ENCODE measurements at places on chromosomes 12 and 14.

DNA sequence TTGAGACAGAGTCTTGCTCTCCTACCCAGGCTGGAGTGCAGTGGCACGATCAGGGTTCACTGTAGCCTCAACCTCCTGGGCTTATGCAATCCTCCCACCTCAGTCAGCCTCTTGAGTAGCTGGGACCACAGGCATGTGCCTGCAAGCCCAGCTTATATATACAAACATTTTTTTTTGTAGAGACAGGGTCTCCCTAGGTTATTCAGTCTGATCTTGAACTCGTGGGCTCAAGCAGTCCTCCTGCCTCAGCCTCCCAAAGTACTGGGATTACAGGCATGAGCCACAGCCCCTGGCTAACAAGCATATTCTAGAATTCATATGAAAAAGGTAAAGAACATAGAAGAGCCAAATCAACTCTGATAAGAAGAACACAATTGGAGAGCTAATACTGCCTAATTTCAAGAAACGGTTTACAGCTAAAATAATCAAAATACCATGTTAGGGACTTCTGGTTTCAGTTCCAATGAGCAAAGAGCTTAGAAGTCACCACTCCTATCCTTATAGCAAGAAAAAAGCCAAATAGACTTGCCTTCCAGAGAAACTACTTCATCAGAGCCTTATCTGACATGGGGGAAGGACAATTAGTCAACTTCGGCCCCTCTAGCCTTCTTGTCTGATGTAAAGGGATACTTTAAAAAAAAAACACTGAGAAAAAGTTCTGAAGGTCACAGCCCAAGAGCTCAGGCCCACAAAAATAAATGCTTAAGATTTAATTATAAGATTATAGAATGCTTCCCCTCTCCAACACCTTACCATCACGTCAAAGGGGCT is 37.6 kb downstream of the TMEM116 start:
- no peak for DNase-seq

GRCh38 chr12:130559806-130560205 is 156.3 kb downstream of the RIMBP2 start:
- DNase-seq = no peak

GRCh38 chr12:123120452-123121166 is 30.3 kb downstream of the PITPNM2 start:
- no peak for DNase-seq

- DNase-seq = peak; percentile 54
Observed at GRCh38 chr14:87869619-87870583, 123.1 kb downstream of the GALC start.

DNA sequence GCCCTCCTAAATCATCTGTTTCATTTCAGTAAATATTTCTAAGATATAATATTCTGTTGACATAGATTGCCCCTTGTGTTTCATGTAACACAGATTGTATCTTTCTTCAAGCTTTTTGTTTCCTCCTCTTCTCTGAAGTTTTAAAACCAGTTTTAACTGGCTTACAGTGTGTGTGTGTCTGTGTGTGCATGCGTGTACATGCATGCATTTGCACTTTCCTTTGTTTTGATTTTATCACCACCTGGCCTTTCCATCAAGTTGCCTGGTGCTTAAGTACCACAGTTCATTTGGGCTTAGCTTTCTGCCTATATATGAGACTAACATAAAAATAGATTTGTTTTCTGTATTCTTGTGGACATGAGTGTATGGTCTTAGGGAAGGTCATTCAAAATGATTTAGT is 31.9 kb downstream of the ETNK1 start:
- DNase-seq = no peak

DNA sequence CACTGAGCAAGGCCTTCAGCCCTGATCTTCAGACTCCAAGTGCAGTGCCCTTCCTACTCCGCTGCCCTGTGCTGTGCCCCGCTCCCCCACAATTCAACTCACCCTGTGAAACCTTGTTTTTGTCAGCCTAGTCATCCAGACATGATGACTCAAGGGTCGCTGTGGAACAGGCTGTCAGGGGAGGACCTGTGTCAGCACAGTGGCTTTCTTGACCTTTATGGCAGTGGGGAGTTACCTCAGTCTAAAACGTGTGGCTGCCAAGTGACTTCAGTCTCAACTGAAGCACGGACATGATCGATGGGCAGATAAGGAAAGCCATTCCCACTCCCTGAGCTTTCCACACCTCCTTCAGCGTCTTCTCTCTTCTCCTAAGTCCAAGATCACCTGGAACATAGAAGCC is 16.3 kb upstream of the FLVCR2 start:
- no peak for DNase-seq

GRCh38 chr12:128542844-128543243 is 275.9 kb downstream of the TMEM132C start:
- DNase-seq = no peak

DNA sequence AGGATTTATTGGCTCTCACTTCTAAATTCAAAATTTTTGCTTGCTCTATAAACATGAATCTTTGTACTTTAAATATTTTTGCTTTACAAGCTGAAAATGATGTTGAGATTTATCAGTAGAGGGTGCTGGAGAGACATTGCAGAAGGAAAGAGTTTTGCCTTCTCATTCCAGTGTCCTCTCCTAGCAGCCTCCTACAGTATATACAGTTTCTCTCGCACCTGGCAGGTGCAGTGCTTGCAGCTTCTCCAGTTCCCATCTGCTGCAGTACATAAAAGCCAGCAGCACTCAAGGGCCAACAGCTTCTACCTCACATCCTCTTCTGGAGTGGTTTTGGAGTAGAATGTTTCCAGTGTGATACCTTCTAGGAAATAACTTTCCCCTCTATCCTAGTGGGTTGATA is 601.8 kb upstream of the ATXN7L3B start:
- DNase-seq = no peak

- no peak for DNase-seq
Observed at GRCh38 chr12:50251619-50252252, 31.6 kb downstream of the LIMA1 start.

- DNase-seq = no peak
Observed at GRCh38 chr12:67091678-67092077, 177.5 kb upstream of the CAND1 start.

GRCh38 chr12:80217011-80217535 is 117.7 kb downstream of the OTOGL start:
- no peak for DNase-seq

DNA sequence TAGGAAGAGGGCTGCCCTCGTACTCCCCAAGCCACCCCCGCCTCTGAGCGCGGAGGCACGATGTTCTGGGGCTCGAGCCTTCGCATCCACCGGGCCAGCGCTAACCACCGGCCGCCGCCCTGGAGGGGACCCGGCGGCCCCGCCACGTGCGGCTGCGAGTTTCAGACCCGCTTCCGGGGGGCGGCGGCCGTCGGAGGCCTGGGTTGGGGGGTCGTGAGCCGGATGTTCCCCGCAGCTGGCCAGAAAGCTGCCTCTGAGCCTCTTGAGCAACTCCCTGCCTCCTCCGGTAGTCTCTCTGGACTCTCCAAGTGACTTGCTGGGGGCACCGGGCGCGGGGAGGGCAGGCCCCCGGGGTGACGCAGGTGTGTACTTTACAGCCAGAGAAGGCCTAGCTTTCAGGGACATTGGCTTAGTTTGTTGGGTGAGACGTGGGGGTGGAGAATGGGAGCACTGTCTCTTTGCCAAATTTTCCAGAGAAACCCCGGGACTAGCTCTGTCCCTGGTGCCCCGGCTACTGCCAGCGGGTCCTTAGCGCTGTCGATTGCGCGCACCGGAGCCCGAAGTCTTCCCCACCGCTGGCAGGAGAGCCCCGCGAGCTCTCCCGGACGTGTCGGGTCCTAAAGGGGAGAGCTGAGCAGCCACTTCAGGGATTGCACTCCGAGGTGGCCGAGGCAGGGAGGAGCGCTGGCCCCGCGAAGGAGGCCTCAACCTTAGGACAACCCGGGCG is 15.6 kb downstream of the OTX2 start:
- no peak for DNase-seq

- no peak for DNase-seq
Observed at GRCh38 chr12:64457032-64457431, 5.1 kb downstream of the TBK1 start.

DNA sequence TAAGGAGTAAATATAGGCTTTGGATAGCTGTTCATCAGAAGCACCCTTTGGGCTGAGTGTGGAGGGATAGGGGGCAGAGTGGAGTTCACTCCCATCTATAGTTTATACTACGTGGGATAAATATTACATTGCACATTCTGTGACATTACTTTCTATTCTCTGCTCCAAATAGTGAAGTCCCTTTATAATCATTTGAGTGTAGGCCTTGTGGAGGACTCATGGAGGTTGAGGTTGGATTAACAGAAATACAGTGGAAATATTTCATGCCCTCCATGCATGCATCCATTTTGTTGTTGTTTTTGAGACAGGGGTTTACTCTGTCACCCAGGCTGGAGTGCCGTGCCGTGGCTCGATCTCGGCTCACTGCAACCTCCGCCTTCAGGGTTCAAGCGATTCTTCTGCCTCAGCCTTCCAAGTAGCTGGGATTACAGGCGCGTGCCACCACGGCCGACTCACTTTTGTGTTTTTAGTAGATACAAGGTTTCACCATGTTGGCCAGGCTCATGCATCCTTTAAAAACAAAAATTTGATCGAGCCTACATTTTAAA is 1.4 kb downstream of the CHPT1 start:
- no peak for DNase-seq

DNA sequence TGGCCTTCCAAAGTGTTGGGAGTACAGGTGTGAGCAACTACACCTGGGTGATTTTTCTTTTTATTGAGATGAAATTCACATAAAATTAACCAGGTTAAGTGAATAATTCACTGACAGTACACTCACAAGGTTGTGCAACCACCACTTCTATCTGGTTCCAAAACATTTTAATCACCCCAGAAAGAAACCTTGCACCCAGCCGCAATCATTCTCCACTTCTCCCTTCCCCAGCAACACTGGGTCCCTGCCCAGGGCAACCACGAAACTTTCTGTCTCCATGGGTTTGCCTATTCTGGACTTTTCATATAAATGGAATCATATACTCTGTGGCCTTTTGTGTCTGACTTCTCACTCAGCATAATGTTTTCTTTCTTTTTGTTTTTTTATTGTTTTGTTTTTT is 26.3 kb upstream of the MLXIP start:
- no peak for DNase-seq

DNA sequence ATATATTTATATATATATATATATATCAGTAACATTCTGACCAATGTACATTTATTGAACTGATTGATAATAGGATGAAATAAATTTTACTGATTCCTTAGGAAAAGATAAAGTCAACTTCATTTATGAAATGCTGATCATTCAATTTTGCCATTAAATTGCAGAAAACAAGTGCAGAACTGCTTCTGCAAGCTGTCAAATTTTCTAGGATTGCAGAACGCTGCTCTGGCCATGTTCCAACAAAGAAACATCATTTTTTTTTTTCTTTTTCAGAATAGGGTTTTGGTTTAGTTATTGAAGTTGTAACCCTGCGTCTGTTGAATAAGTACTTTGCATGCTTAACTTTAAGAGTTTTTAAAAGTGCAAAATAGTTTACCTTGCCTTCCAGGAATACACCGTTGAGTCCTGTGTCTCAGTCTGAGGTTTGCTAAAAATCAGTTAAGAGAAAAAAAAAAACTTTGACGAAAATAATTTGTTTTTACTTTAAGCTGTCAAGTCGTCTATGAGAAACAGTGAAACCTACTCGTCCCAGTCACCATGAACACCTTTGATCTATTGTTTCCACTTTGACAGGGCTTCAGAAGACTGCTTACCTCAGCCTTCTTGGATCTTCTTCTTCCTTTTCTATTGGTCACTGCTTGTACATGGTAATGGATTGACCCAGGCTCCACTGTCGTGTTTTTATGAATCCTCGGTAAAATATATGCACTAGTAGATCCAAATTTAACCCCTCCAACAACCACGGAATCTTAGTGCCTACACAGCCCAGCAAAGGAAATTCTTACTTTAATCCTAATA is at the start of gene KERA:
KERA (minus strand) TSS at position 657 of the 798 bp plus-strand sequence. CDS start 1,743 bp downstream, outside the sequence.
- no peak for DNase-seq

DNA sequence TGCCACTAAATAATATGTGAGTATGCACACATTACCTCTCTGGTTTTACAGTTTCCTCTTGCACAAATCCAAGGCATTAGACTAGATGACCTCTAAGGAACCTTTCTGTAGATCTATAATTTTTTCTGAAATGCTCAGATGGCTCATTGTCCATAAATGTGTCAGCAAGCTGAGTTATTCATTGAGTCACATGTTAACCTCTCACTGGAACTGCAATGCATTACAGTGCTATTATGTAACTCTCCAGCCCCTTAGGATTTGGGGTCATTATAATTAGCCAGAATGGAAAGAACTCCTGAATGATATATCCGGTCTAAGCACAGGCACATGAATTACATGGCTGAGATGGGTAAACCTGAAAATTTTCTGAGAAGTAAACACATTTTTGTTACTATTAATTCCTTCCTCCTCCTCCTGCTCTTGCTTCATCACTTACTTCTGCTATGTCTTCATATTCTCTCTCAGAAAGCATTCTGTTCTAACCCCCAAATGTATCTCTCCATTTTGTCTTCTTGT is 20.3 kb upstream of the DRAM1 start:
- peak; percentile 89 for DNase-seq

DNA sequence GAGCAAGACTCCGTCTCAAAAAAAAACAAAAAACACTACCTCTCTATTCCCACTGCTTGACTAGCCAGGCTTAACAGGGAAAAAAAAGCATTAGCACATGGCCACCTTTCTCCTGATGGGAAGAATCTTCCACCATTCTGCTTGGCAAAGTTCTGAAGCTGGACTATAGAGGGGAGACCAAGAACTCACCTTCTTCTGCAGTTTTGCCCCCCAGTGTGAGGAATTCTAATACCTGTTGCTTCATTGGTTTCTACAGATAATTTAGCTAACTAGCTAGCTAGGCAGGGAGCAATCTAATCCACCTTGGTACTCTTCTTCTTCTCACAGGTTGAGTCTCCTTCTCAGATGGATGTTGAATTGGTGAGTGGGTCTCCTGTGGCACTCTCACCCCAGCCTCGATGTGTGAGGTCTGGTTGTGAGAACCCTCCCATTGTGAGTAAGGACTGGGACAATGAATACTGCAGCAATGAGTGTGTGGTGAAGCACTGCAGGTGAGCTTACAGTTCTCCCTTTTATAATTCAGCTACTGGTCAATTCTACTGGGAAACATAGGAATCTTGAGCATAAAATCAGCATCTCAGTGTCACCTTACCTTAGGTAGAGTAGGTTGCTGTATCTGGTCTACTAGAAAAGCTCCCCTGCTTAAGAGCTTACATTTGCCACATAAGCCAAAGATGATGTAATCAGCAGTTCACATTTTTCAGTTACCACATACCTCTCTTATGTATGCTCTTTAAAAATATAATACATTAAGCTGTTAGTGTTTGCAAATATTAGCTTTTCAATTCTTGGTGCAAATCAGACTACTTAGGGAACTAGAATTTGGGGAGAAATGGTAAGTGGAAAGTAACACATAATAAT is 16.0 kb downstream of the METTL3 start:
- DNase-seq = no peak

DNA sequence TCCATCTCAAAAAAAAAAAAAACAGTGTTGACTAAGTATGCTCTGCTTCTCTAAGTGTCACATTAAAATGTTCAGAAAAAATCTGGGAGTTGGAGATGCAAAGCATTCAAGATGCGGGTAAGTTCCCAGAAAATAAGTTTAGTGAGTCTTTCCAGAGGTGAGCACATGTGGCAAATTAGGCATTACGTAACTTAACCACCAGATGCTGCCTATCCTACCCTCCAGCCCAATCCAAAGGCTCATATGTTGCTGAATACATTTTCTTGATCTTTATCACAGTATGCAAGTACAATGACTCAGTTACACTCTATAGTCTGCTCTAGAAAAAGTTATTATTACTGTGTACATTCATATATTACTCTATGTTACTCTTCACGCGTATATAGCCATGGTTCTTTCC is 3.6 kb downstream of the SLC2A14 start:
- DNase-seq = peak; percentile 22

GRCh38 chr12:21962821-21963220 is 21.6 kb upstream of the ABCC9 start:
- DNase-seq = no peak
